GDM1 (cell line): ENCODE measurements at places on chromosomes 4 and X.

DNA sequence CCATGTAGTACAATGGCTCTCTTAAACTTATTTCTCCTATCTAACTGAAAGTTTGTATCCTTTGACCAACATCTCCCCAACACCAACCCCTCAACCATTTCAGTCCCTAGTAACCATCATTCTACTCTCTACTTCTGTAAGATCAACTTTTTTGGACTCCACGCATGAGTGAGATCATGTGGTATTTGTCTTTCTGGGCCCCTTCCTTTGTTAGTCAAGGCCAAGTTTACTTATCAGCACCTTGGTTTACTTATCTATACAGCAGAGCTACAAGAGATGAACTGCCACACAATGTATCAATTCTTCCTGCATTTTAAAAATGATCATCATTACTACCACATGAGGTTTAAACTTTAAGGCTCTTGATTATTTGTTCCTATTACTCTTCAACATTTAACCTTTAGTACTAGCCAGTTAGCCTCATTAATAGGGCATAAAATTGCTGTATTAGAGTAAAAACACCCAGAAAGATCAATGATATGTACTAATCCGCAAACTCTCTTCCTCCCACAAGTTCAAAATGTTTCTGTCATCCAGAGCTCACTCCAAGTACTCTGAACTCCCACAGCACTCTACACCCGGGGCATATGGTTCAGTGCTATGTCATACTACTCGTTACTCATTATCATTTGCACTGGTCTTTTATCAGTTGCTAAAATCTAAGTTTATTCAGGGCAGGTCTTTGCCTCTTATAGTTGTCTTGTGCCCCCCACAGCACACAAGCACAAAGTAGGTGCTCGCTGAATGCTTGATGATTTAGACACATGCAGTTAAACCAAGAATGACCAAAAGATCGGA is 145.7 kb upstream of the ADAMTS3 start:
- no peak for DNase-seq

GRCh38 chr4:4831825-4832224 is 27.6 kb upstream of the MSX1 start:
- DNase-seq = no peak

DNA sequence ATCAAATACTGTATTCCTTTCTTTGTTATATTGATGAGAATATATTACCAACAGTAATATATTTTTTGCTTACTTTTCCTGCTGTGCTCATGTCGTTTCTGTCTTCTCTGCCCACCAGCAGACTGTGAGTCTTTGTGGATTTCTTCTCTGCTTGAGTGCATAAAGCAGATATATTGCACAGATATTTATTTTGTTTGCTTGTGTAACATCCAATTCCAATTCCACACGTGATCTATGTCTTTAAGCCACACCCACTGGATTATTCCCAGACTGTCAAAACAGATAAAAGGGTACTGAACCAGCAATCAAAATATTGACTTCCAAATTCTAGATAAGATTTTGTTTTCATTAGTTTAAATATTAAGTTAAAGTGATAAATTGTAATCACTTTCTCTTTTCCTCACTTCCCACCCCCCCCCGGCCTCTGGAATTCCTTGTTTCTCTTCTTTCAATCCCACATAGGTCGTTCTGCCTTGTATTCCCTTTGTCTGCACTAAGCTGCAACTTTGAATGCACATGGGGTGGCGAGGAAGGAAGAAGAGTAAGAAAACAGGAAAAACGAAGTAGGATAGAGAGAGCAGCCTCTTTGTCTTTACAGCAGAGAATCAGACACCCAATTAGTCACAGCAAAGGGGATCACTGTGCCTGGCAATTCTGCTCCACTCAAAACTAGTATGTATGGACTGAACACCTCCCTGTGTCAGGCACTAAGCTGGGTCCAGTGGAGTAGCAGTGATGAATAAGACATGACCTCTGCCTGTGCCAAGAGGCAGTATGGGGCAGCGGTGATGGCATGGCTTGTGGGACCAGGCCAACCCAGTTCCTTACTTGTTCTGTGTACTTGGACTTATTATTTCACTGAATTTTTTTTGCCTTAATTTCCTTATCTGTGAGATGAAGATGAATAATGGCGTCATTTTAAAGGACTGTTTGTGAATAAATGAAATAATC is at the start of gene ADH1B:
ADH1B (minus strand) TSS at position 161 of the 951 bp plus-strand sequence; CDS start at position 91, 70 bp downstream.
- no peak for DNase-seq

GRCh38 chrX:78493180-78493579 is 165.8 kb upstream of the CYSLTR1 start:
- DNase-seq = no peak

GRCh38 chr4:8192748-8193738 is 6.0 kb upstream of the SH3TC1 start:
- peak; percentile 30 for DNase-seq

DNA sequence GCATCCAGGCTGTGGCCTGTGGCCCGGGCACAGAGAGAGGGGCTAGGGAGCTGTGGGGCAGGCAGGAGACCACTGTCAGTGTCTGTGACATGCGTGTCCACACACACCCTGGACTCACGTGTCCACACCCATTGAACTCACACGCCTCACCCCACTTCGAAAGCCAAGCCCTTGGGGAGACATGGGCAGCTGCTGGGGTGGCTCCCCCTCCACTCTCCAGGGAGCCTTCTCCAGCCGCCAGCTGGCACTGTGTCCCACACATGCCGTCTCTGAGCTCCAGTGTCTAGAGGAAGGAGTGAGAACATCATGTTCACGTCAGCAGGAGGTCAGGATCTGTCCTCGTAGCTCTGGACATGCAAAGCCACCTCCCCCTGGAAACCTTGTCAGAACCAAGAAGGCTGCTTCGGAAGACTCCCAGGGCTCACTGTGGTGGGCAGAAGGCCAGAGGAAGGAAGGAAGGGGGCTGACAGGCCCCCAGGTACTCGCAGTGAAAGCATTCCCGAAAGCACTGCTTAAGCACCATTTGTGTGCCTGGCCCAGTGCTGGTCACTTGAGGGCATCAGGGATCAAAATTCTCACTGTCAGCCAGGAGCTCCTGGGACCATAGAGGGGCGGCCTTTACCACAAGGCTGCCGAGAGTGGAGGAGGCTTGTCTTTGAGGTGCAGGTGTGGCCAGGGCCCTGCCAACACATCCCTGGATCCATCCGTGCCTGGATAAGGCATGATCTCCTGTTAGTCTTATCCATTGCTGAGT is 61.4 kb downstream of the HTRA3 start:
- no peak for DNase-seq

GRCh38 chrX:132216283-132216682 is 3.0 kb downstream of the RAP2C start:
- DNase-seq = no peak

DNA sequence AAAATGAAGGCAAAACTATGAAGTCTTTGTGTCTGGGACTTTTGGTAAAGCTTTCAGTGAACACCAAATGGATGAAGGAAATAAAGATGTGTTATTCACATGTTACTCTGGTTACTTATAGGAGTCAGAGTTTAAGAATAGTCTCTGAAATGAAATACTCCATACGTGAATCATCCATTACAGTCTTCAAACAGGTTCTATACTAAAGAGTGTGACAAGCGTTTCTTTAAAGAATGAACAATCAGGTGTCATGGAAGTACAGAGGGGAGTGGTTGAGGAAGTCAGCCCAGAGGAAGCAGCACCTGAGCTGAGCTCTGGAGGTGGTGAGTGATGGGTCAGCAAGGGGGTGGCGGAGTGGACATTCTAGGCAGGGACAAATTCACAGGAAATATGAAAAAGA is 41.8 kb upstream of the SORBS2 start:
- no peak for DNase-seq

- DNase-seq = no peak
Measured at GRCh38 chr4:110865611-110866259, 242.9 kb upstream of the PITX2 start.
